Uterus (tissue), 4 donors: ENCODE measurements at places on chromosomes 4 and X. TPM values are rescaled to one million over a fixed set of nuclear protein-coding genes. Genes with fewer than 3 reads are reported as not detected.

KANTR gene
- 22.6 TPM for total RNA-seq

TLR10 gene
- not detected for total RNA-seq

GRCh38 chr4:148757171-148757570 lies 315.0 kb upstream of the NR3C2 start:
- no peak overlapping the region for H3K27ac ChIP-seq
- no peaks in the 10 kb centered on the region for H3K36me3 ChIP-seq
- H3K27me3 ChIP-seq: no peaks in the 10 kb centered on the region
- H3K4me1 ChIP-seq: no peaks in the 10 kb centered on the region
- no peak overlapping the region for H3K4me3 ChIP-seq

DNA sequence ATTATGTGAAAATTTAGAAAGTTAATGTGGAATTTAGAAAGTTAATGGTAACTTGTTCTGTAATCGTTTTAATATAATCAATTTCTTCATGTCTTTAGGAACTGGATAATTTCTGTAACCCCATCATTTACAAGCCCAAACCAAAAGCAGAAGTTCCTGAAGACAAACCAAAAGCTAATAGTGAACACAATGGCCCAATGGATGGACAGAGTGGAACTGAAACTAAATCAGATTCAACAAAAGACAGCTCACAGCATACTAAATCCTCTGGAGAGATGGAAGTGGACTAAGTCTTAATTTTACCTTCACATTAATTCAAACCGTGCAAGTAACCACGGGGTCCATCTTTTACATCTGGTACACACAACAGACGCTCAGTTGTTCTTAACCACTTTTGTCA lies 48.1 kb upstream of the PLK4 start:
- no peaks in the 10 kb centered on the region for H3K4me1 ChIP-seq
- H3K27ac ChIP-seq: no peak overlapping the region
- H3K36me3 ChIP-seq: no peaks in the 10 kb centered on the region

DNA sequence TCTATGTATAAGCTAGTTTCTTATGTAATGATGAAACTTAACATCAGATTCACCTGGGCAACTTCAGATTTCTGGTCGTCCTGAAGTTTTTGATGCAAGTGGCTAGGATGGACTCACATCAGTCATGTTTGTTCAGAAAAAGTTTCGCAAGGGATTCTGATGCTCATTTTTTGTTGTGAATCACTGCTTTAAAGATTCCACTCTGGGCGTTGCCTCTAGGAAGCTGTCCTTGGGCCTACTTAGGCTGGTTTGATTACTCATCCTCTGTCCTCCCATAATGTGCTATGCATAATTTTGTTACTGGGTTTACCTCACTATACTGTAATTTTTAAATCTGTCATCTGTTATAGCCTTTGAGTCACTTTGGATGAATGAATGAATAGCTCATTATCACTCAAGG lies 30.8 kb downstream of the HERC3 start:
- H3K4me1 ChIP-seq: no peaks in the 10 kb centered on the region
- H3K4me3 ChIP-seq: no peak overlapping the region
- no peaks in the 10 kb centered on the region for H3K27me3 ChIP-seq
- H3K36me3 ChIP-seq: no peaks in the 10 kb centered on the region

GRCh38 chr4:144816668-144817067 lies 170.7 kb downstream of the HHIP start:
- H3K4me1 ChIP-seq: no peaks in the 10 kb centered on the region
- no peak overlapping the region for H3K4me3 ChIP-seq
- no peaks in the 10 kb centered on the region for H3K27me3 ChIP-seq
- no peak overlapping the region for H3K27ac ChIP-seq
- DNase-seq: no peak

DNA sequence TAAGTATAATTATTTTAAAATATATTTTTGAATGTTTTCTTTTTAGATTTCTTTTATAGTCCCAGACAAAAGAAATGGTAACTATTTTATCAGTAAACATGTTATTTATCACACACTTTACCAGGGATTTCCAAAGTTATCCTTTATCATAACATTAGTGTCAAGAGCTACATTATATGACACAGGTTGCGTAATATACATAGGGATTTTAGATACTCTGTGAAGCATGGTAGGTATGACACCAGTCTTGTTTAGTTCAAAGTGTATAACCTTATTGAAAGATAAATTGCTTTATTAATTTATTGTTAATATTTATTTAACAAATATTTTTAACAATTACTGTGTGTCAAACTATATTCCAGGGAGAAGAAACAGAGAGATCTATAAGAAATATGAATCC lies 163.3 kb upstream of the PABPC4L start:
- no peaks in the 10 kb centered on the region for H3K4me1 ChIP-seq
- no peak overlapping the region for H3K27ac ChIP-seq
- DNase-seq: no peak
- H3K36me3 ChIP-seq: no peaks in the 10 kb centered on the region

- no peak overlapping the region for H3K4me3 ChIP-seq
- no peak for DNase-seq
- no peak overlapping the region for H3K27ac ChIP-seq
Observed at GRCh38 chr4:8252301-8253173, 17.0 kb upstream of the HTRA3 start.
